ENCODE measurements at places on chromosomes 16 and 17.
A peak's percentile ranks its signal among the peaks of the same experiment; 100 is the strongest.

- peak; percentile 10 for DNase-seq
Measured at GRCh38 chr17:4232168-4232813, 31.5 kb downstream of the ANKFY1 start.

DNA sequence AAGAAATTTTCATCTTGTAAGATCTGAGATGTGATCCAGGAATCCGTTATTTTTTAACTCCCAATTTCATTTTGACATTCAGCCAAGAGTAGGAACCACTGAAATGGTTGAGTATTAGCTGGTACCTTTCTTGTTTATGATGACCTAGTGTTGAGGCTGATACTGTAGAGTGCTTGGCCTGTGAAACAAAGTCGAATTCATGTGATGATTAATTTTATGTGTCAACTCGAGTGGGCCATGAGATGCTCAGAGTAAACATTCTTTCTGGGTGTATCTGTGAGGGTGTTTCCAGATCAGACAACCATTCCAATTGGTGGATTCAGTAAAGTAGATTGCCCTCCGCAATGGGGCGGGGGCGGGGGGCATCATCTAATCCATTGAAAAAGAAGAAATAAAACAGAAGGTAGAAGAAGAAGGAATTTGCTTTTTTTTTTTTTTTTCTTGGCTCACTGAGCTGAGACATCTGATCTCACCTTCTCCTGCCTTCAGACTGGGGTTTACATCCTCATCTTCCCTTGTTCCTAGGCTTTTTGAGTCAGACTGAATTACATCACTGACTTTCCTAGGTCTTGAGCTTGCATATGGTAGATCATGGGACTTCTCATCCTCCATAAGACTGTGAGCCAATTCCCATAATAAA is 264.6 kb upstream of the KCNJ16 start:
- DNase-seq, result no peak

GRCh38 chr16:72172105-72173034 is at the start of gene PMFBP1:
TSS of gene PMFBP1 (minus strand) at chr16:72172155. CDS start at chr16:72171208, 947 bp downstream.
- DNase-seq, result peak; percentile 42

GRCh38 chr16:46853713-46854443 is 22.9 kb upstream of the C16orf87 start:
- peak; percentile 63 for DNase-seq

DNA sequence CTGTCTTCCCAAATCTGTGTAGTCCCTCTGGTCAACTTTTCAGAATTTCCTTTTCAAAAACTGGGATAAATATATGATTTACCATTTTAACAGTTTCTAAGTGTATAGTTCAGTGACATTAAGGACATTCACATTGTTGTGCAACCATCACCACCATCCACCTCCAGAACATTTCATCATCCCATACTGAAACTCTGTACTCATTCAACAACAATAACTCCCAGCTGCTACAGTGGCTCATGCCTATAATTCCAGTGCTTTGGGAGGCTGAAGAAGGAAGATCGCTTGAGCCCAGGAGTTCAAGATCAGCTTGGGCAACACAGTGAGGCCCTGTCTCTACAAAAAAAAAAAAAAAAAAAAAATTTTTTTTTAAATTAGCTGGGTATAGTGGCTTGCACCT is 131.0 kb downstream of the AATF start:
- DNase-seq, result no peak

- DNase-seq, result no peak
Measured at GRCh38 chr16:11484691-11485258, 101.9 kb downstream of the LITAF start.

GRCh38 chr17:15456972-15457722 is 10.3 kb downstream of the CDRT4 start:
- no peak for DNase-seq

GRCh38 chr17:10177131-10177912 is 21.1 kb downstream of the GAS7 start:
- no peak for DNase-seq

DNA sequence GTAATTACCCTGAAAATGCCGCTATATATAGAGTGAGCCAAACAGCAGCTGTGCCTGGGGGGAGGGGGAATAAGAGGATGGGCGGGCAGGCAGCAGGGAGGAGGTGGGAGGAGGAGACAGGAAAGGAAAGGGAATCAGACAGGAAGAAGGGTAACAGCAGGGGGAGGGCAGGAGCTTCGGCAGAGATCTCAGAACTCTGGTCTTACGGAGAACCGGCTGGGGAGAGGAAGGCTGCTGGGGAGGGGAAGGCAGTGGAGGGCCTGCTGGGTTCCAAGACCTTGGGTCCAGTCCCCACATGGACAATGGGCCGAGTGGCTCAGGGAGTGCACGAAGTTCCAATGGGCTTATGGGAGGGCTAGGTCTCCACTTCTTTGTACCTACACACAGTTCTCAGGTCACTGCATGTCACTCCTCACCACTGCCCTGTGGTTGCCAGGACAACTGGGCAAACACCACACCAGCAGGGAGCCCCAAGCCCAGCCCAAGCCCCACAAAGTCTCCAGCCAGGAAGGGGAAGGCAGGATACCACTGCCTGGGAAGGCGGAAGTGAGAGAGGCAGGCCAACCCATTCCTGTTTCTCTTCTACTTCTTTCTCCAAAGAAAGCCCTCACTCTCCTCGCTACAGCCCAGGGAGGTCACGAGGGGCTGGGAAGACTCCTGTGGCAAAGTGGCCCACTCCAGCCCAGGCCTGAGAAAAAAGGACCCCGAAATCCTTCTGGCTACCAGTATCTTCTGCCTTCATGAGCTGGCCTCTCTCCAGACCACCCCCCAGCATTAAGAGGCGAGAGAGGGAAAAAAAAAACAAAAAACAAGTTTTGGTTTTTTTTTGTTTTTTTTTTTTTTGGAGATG is 25.3 kb downstream of the G6PC3 start:
- peak; percentile 17 for DNase-seq

- peak; percentile 33 for DNase-seq
Measured at GRCh38 chr16:50121721-50122445, 31.2 kb upstream of the TENT4B start.

GRCh38 chr16:67883146-67883871 is 1.4 kb upstream of the NRN1L start:
- no peak for DNase-seq

GRCh38 chr16:46638947-46639925 is 18.1 kb upstream of the SHCBP1 start:
- DNase-seq, result no peak

GRCh38 chr17:16215273-16215964 is at the start of gene NCOR1:
TSS of gene NCOR1 (minus strand) at chr17:16215534. CDS start at chr17:16194569, 20,965 bp downstream.
- DNase-seq, result peak; percentile 88

- DNase-seq, result peak; percentile 79
Measured at GRCh38 chr17:7650509-7651096, at the start of gene ATP1B2. TSS of gene ATP1B2 (plus strand) at chr17:7650926. CDS start at chr17:7651519, 593 bp downstream.

GRCh38 chr16:28623172-28623711 is 13.4 kb upstream of the SULT1A1 start:
- peak; percentile 67 for DNase-seq
